ENCODE measurements at places on chromosomes 1 and 21.

DNA sequence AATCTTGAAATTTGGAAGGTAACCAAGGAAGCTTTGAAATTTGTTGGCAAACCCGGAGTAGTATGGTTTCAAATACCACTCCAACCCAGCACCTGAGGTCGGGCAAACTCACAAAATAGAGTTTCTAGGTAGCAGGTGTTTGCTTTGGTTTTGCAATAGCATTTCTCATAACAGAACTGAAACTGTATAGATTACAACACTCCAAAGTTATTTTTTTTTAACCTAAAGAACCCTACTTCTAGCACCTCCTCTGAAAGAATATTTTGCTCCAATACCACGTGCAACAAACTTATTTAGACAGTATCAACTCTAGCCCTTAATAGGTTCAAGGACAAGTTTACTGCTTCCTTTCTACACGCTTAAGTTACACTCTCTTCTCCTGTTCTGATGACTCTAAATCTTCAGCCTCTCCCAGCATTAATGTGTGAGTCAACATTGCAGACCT, 178.5 kb upstream of the FMN2 start:
- no peak for DNase-seq

GRCh38 chr1:41434748-41435449, 49.6 kb downstream of the EDN2 start:
- no peak for DNase-seq

DNA sequence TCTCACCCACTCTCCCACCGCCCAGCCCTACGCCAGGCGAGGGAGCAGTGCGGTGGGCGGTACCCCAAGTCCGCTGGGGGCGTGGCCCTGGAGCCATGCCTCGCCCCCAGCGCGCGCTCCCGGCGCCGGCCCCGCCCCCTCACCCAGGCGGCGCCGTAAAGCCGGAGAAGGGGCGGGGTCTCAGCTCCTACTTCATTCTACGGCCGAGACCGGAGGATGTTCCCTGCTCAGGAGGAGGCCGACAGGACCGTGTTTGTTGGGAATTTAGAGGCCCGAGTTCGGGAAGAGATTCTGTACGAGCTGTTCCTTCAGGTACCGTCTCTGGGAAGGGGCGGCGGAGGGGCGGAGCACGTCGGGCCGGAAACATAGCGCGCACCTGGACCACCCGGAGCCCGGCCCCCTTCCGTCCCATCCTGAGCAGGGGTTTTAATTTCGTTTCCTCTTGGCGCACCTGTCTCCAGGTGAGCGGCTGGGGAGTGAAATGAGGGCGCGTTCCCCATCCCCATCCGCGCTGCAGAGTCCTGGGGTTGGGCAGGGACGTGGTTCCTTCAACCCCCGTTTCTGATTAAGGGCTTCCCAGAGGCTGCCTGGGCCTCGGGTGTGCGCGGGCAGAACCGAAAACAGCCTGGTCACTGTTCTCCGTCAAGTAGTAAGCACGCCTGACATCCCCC, at the start of gene RBM11:
TSS of gene RBM11 (plus strand) at position 187 of the 671 bp plus-strand sequence. CDS start at position 217, 30 bp downstream.
- peak; percentile 69 for DNase-seq

DNA sequence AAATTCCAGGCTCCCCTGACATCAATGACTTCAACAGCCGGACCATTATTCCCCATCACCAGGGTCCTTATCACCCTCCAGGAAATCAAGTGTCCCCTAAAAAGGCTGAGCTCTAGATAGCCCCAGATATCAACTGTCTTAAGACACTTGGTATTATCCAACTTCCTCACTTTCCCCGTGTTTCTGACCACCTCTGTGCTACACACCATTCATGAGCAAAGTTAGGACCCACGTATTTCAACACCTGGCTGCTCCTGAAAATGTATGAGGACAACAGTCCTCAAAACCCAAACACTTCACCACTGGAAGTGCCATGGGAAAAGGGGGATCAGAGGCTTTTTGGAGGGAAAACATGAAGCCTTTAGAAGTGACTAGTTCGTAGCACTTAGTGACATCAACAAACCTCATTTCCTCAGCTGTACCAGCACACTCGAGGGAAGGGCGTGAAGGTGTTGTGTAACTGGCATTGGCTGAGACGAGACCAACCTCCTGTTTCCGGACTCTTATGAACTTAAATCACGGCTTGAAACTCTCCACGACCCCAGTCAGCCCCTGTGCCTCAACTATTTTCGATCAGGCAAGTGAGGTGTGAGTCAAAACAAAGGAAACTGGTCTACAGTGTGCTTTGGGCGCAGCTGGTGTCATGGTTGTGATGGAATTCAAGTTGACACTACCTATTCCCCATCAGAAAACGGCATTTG, 4.1 kb upstream of the CHD5 start:
- DNase-seq = no peak

DNA sequence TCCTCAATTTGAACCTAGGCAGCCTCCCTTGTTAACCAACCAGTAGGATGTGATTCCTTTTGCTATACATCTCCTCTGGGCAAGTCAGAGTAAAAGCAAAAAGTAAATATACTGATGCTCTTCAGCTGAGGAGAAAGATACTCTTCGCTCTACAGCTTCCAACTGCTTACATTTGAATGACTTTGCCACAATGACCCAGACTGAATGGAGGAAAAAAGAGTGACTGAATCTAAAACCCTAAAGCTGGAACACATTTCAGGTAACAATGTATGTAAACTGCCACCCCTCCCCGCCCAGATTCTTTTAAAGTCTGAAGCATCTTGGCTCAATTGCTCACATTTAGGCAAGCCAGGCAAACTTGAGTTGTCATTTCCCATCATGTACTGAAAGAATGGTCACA, 46.1 kb downstream of the SLC16A1 start:
- no peak for DNase-seq
